ENCODE measurements at places on chromosomes 5 and 9. TPM values are rescaled to one million over a fixed set of nuclear protein-coding genes. Genes with fewer than 3 reads are reported as not detected.

DNA sequence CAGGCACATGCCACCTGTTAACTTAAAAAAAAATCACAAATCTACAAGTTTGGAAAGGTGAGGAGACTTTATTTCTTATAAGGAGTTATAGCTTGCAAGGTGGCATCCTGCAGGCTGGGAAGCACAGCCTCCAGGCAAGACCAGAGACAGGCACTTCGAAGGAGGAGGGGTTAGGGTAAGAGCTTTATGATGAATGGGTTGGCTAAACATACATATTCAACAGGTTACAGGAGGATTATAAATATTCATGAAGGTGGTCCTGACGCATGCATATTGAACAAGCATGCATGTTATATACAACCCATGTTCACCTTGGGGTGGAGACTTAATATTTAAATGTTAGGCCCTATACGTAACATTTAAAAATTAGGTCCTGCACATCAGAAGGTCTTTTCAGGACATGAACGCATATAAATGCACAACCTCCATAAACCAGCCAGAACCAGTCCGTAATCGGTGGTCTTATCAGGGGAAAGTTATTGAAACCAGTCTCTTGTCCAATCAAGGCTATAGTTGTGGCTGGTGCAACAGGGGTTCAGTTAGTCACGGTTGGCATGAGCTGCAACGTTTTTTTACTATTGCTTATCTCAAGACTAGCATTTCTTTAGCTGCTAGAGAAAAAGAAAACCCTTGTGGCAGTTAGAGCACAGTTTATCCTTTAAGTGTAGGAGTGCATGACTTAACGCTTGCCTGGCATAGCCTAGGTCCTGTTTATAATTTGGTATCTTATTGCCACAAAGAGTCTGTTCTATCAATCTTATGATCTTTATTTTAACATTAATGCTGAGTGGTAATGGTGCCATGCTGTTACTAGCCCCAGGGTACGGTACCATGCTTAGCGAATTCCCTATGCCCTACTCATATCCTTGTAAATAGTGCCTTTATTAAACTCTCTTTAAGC lies 72.7 kb downstream of the C9orf57 start:
- DNase-seq = peak; percentile 86

DNA sequence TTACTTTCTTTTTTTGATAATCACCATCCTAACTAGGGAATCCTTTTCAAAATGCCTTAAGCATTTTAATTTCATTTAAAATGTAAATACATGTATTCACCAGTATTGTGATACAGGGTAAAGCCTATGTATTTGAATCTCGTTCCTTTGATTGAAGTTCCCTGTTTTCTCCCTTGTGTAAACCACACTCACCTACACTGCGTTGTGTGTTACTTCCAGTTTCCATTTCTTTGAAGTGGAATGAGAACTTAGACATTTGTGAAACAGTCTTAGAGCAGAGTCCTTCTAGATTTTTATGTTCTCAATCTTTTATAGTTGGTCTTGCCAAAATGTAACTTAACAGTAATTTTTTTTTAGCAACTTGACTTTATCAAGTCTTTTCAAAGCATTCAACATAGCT lies 101.4 kb downstream of the ZNF462 start:
- DNase-seq = no peak

DNA sequence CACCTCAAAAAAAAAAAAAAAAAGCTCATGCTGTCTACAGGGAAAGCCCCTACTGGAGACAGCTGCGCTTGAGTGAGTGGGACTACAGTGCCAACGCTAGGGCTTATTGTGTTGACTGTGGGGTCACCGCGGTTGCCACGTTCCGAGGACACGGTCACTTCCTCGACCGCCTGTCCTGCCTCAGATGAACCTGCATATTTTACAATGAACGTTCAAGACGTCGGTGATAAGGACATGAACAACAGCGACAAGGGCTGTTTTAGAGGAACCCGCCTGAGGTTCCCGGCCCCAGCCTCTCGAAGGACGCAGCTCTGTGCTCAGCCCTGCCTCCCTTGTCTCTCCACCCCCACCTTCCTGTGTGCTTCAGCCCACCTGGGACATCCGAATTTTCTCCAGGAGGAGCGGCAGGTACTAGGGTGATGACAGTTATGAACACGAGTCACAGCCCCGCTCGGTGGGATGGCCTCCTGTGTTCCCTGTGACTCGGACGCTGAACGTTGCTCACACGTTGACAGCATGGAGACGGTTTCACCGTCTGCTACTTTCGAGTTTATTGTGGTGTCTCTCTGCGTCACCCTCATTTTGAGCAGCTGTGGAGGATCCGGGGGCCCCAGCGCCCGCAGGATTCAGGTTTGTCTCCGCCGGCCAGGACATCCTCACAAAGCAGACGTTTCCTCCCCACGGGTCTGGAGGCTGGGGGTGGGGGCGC lies 11.3 kb upstream of the DIPK1B start:
- no peak for DNase-seq

DNA sequence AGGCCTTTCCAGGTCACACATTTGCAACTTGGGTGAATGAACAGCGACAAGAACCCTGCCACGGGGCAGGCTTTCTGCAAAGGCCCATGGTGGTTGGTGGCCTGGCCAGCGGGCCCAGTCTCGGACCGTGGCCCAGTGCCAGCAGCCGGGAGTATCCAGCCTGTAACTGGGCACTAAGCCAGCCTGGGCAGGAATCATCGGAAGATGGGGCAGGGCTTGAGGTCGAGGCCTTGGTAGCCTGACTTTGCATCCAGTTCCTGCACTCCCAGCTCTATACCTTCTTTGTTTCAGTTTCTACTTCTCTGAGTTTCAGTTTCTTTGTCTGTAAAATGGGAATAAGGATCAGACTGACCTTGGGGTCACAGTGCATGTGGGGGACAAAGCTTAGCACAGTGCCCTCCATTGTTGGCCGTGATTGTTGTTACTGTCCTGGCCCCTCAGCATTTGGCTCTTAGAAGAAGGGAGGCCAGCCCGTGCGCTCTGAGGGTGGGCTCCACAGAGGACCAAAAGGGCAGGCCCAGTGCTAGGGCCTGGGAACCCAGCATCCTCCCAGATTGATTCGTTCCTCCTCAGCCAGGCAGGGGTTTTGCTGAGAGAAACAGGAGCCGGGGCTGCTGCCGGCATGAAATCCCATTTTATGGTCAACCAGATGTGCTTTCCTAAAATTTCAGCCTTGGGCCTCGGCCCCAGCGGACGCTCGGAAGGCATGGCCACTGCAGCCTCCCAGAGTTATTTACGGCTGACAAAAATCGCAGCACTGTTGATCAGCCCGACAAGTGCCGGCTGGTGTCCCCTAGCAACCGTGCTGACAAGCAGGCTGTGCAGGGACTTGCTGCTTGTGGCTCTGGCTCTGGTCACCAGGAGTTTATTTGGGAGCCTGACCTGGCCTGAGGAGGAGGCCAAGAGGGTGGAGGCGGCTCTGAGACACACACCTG lies 43.6 kb downstream of the JADE2 start:
- DNase-seq = peak; percentile 58

The SPATA31D4 gene
- total RNA-seq = not detected

The ITGA2 gene
- 23.4 TPM for total RNA-seq

Data from H4 (cell line).